Kasumi-1 (cell line): ENCODE measurements at places on chromosomes 5 and 9.

GRCh38 chr5:64973215-64973614 lies 204.5 kb downstream of the CWC27 start:
- no peak for DNase-seq

- DNase-seq, result no peak
Observed at GRCh38 chr5:177472460-177473442, 683 bp downstream of the DBN1 start.

GRCh38 chr5:50766462-50766861 lies 100.0 kb downstream of the PARP8 start:
- DNase-seq, result no peak

DNA sequence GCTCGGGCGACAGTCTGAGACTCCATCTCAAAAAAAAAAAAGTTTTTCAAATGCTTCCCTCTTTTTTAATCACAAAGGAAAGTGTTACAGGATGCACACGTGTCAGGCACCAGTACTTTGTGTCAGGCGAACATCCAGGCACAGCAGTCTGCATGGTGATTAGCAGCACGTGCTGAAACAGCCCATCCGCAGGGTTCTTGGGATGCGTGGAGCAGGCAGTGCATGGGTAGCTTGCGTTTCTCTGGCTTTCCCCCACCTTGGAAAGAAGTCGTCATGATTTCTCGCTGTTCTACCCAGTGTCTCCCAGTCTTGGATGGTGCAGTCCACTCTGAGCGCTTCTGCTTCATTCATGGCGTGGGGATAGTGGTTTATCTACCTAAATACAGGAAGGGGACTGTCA lies 35.4 kb downstream of the GPR107 start:
- DNase-seq, result no peak

DNA sequence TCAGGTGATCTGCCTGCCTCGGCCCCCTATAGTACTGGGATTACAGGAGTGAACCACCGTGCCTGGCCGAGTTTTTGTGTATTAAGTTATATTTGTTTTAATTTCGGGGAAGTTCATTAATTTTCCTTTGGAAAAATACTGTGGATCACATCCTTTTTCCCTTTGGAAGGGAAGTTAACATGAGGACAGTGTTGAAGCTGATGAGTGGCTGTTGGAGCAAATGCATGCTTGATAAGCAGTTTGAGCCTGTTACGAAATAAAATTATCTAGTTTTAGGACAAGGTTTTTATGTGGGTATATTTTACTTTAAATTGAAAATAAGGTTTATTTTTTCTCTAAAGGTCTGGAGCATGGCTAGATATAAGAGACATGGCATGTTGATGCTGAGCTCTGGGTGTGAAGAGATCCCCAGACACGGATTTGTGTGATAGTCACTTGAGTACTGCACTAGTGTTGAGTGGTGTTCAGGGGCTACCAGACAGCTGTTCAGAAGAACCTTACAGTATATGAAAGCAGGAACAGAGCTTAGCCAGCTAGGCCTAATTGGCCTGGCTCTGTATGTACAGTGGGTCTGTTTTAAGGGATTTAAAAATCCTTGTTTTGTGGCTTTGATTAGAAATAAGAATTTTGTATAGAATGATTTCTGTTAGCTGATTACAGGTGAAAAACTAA lies 17.4 kb downstream of the LMNB1 start:
- DNase-seq, result no peak
